AML-193 (cell line): ENCODE measurements at places on chromosomes 2 and 18.

- no peak for DNase-seq
These were observed 36.5 kb downstream of the HS1BP3 start for GRCh38 chr2:20614201-20615067.

DNA sequence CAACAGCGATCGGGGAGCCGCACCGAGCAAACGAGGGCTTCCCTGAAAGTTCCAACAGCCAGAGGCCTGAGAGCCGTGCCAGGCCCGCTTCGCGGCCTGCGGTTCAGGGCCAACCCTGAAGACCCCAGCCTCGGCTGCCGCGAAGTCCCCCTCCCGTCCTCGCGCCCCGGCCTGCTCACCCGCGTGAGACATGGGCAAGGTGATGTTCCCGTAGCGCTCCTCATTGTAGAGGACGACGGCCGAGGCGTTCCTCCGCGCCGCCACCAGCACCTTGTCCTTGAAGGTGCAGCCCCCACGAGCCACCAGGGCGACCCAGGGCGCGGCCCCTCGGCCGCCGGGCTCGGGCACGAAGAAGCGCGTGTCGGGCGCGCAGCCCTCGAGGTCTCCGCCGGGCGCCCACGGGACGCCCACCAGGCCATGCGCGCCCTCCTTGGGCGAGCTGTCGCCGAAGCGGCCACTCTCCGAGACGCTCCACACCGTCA lies 510 bp downstream of the RNF149 start:
- DNase-seq: no peak

GRCh38 chr2:174180165-174180724 lies 68.1 kb downstream of the OLA1 start:
- DNase-seq: peak; percentile 12

- no peak for DNase-seq
These were observed 370.7 kb upstream of the SYT4 start for GRCh38 chr18:43648002-43648401.

- DNase-seq: no peak
These were observed 24.5 kb downstream of the GREB1 start for GRCh38 chr2:11558214-11558886.

GRCh38 chr18:59381949-59382348 lies 22.9 kb upstream of the LMAN1 start:
- no peak for DNase-seq

- no peak for DNase-seq
These were observed 43.9 kb upstream of the RAPH1 start for GRCh38 chr2:203578759-203579643.

DNA sequence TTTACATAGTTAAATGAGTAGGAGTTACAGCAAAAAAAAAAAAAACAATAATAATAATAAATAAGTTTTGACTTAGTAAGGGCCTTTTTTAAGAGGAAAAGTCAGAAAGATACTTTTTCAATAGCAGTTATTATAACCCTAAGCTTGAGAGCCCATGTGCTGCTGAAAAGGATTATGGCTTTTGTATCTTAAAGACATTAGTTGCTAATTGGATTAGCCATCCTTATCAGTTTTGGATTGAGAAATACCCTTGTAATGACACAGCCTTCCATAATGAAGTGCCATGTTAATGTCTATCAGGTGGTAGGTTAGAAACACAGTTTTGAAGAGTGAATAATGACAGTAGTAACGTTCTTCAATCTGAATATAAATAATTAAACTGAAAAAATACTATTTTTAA lies 554.0 kb downstream of the RIT2 start:
- no peak for DNase-seq

DNA sequence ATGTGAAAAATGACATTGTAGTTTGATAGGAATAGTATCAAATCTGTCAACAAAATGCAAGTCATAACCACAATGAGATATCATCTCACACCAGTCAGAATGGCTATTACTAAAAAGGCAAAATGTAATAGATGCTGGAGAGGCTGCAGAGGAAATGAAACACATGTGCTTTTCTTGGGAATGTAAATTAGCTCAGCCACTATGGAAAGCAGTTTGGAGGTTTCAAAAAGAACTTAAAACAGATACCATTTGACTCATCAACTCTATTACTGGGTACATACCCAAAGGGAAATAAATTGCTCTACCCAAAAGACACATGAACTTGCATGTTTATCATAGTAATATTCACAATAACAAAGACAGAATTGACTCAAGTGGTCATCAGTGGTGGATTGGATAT lies 572.6 kb downstream of the TRIB2 start:
- DNase-seq: no peak

DNA sequence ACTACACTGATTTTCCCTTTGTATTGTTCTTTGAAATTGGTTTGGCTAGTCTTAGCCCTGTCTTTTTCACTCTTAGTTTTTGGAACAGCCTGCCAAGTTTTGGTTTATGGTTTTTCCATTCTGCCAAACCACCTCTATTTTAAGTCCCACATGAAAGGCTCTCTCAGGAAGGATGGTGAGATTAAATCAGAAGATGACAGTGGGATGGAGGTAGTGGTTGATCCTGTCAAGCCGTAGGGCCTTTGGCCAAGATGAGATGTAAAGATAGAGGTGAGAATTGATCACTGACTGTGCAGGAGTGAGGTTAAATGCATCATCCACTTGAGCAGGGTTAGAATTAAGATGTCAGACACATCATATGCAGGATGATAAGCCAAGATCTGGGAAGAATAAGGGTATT lies 948.5 kb downstream of the SLC4A3 start:
- DNase-seq: no peak

- DNase-seq: no peak
These were observed 674 bp downstream of the NCAPH start for GRCh38 chr2:96336104-96336775.

- DNase-seq: peak; percentile 50
These were observed 26.0 kb upstream of the IL37 start for GRCh38 chr2:112884869-112885505.

DNA sequence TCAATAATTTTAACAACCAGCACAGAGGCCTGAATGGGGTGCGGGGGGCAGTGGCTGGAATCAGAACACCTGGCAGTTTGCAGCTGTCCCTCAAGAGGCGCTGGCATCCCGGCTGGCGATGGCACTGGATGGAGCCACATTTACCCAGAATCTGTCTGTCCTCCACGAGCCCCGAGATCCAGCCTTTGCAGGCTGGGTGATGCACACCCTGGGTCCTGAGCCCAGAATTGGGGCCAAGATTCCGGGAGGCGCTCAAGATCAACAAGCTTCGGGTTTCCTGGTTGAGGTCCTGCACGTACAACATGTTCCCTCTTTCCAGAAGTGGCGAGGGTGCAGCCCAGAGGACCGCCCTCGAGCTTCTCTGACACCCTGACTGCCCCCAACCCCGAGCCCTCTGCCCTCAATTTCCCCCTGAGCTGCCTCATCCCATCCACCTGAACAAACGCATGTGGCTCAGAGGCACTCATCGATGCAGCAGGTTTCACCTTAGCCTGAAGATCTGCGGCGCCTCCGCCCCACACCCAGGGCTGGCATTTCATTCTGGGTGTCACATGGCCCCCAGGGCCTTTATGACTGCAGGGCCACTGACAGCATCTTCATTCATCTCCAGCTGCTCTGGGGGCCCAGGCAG lies 97.5 kb downstream of the TFCP2L1 start:
- DNase-seq: no peak
